Fibroblast of lung (primary cell): ENCODE measurements at places on chromosomes 4 and X.

DNA sequence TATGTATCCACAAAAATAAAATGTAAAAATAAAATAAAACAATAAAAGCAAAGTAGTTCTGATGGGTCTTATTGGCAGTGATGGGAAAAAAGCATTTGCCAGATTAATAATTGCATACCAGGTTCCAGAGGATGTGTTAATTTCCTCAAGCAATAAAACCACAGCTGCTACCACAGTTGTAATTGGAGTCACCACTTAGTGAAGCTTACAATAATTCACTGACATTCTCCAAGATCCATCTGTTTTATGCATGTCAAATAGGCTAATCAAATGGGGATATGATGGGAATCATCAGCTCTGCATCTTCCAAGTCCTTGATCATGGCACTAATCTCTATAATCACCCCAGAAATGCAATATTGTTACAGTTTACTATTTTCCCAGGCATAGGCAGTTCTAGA lies 123.5 kb upstream of the EMCN start:
- DNase-seq = no peak

- DNase-seq = no peak
Measured at GRCh38 chrX:7068939-7069367, 78.6 kb upstream of the STS start.

DNA sequence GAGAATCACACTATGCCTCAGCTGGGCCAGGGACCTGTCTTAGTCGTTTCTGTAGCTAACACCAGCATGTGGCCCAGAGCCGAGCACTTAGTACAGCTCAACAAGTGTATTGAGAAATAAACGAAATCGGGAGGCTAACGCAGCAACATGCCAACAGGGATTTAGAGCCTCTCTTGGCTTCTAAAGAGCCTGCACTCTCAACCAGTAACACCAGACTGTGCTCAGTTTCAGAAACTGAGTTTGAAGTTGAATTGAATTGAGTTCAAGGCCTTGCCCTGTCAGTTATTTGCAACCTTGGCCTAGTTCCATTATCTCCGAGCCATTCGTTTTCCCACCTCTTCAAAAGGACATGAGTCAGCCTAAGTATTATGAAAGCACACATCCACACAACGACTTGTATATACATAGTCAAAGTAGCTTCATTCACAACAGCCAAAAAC lies 71.3 kb upstream of the LDB2 start:
- peak; percentile 64 for DNase-seq

- DNase-seq = no peak
Measured at GRCh38 chrX:87900320-87900908, 382.8 kb downstream of the KLHL4 start.

DNA sequence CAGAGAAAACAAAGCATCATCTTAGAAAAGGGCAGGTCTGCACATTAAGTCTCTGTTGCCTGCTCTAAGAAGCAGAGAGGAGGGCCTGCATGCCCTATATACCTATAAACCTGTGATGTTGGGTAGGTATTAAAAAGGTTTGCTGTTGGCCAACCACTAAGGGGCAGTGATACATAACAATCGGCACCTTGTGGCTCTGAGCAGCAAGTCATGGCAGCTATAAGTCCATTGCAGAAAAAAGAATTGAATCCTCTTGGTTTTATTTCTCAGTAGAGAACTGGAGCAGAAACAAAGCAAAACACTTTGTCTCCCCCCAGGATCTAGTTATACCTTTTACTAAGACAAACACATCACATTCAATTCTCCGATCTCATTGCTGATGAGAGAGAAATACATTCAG lies 1364.4 kb downstream of the STIM2 start:
- DNase-seq = peak; percentile 27

DNA sequence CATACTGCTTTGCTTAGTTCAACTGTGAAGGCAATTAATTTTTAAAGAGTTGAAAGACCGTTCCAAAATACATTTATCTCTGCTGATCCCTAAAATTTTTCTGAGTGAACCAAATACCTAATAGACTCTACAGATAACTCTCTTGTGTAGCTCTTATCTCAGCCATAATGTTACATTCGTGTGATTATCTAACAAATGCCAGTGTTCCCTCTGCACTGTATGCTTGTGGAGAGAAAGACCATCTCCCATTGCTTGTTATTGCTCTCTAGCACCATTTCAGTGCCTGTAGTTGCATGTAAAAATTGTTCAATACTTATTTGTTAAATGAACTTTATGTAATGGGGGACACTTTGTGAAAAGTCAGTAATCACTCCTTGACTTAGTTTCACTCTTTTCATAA lies 81.3 kb upstream of the ATOH1 start:
- no peak for DNase-seq

DNA sequence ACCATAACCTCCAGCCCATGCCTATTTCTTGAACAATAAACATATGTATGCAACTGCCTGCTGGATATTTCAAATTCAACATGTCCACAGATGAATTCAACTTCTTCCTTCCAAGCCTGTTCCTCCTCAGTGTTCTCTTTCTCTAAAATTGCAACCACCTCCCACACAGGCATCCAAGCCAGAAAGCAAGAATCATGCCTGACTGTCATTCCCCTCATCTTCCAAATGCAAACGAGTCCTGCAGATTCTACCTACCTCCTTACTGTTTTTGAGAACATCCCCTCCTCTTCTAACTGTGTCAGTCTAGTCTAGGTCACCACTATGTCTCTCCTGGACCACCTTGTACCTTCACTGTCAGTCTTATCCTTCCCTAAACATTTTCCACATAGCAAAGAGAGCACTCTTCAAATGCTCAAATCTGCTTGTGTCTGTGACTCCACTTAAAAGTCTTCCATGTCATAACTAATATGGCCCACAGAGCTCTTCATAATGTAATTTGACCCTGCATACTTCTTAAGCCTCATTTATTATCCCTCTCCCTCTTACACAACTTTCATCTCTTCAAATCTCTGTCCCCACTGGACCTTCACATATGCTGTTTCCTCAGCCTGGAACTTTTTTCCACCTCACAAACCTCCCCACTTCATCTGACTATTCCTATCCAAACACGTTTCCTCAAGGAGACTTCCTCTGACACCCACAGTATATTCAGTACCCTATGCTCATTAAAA lies 25.7 kb downstream of the MAPK10 start:
- no peak for DNase-seq

GRCh38 chr4:1547856-1548826 lies 136.0 kb downstream of the FAM53A start:
- no peak for DNase-seq

DNA sequence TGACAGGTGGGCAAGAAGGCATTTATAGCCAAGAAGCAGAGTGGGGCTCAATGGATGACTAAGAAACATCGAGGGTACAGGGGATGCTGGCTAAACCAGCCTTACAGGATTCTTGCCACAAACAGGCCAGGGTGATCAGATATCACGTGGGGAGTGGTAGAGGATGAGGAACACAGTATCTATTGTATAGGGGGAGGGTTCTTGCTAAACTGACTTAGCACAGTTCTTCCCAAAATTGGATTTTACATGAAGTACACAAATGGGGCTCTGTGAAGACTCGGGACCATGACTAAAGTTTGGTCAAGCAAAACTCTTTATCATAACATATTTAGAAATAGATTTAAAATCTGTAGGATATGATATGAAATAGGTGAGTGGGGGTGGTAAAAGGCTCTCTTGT lies 144.0 kb upstream of the ATOH1 start:
- no peak for DNase-seq

- no peak for DNase-seq
Measured at GRCh38 chrX:68286076-68286475, 147.2 kb downstream of the OPHN1 start.

DNA sequence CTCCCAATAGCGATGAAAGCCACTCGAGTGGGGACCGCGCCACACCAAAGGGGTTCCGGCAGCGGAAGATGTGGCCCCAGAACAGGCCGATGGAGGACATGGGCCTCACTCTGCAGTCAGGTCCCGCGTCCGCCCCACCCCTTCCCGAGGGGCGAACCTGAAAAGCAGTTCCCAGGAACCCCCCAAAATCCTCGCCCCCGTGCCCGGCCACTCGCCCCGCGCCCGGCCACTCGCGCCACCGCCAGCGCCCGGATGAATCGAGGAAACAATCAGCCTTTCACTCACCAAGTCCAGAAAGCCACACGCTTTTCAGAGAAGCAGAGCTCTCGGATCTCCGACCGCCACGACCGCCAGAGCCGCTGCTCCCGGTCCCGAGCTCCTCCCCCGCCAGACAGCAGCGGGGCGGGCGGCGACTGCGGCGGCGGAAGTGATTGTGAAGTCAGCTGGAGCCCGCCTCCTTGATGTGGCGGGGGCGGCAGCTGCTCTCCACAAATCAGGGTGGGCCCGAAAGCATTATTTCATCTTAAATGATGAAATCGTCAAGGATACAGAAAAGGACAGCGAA lies at the start of gene PJA1:
PJA1 (minus strand) TSS at position 367 of the 565 bp plus-strand sequence. CDS start 2,380 bp downstream, outside the sequence.
- DNase-seq = peak; percentile 71

GRCh38 chrX:117607561-117607960 lies 509.0 kb downstream of the KLHL13 start:
- no peak for DNase-seq

- peak; percentile 24 for DNase-seq
Measured at GRCh38 chrX:109886122-109886761, 116.7 kb upstream of the TMEM164 start.

DNA sequence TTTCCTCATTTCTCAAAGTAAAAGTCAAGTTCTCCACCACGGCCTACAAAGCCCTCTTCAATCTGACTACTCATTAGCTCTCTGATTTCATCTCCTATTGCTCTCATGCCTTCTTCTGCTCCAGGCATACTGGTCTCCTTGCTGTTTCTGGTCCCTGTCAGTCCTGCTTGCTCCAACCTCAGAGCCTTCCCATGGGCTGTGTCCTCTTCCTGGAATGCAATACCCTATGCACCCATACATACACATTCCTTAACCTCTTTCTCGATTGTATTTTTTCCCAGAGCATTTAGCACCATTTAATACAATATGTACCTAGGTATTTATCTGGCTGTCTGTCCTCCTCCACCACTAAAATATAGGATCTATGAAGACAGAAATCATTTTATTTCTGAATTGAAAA lies 385.2 kb downstream of the GASK1B start:
- no peak for DNase-seq

DNA sequence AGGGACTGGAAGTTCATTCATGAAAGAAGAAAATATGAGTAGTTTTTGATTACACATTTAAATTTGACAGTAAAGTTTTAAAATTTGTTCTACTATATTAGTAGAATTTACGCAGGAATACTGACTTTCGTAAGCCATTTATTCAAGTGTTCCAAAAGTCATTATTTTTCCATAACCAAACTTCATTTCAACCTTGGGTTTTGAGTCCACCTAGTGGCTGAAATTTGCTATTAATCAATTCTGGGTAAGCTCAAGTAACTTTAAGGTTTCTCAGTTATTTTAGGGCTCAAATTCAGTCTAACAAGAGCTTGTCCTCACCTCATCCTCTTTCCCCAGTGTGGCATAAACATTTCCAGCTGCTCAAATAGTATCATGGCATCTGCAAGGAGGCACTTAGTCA lies 175.4 kb downstream of the SH3BGRL start:
- peak; percentile 6 for DNase-seq

DNA sequence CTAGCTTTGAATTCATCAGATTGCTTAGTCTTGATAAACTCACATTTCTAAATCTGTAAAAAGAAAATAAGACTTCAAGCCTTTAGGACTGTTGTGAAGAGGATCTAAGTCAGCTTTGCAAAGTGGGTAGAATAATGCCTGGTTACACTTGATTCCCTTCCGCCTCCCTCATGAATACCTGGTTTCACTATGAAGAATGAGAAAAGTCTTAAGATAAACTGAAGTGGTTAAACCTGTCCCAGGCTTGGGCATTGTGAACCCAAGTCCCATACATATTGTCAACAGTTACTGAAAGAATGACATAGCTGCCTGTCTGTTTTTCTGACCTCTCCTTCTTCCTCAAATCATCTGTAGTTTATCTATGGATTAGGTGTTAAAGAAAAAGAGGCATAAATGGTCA lies 16.7 kb upstream of the GBA3 start:
- DNase-seq = no peak

GRCh38 chrX:12970691-12971202 lies 4.2 kb upstream of the TMSB4X start:
- peak; percentile 68 for DNase-seq

DNA sequence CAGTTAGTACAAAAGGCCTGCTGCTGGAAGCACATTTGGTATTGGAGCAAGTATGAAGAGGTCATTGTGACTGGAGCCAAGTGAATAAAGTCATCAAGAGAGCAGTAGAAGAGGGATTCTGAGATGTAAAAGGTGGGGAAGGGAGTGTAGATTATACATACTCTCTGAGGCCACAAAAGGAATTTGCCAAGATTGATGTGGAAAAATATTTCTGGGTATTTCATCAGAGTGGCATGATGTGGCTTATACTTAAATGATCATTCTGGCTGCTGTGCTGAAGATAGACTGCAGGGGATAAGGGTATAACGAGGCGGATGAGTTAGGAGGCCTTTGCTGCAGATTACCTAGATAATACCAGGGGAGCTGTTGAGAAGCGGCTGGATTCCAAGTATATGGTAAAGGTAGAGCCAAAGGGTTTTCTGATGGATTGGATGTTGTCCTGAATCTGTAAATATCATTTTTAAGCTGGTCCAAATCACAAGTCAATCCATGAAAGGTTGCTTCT lies 231.8 kb upstream of the AGA start:
- peak; percentile 50 for DNase-seq

DNA sequence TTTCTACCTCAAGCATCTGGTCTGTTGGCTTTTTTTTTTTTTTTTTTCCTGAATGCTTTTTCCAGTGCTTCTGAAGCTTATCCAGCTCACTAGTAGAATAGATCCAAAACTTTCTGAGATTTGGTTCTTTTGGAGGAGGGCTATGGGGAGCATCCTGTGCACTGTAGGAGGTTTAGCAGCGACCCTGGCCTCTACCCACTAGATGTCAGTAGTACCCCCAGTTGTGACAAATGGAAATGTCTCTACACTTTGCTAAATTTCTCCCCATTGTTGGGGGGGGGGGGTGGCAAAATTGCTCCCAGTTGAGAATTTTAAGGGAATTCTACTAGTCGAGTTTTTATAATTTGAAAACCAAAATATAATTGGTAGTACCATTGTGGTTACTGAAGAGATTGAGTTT lies 23.0 kb upstream of the PPA2 start:
- no peak for DNase-seq

- DNase-seq = peak; percentile 51
Measured at GRCh38 chr4:176377780-176378179, 58.0 kb downstream of the SPCS3 start.

- DNase-seq = peak; percentile 17
Measured at GRCh38 chr4:185323606-185324005, 72.1 kb downstream of the LRP2BP start.

DNA sequence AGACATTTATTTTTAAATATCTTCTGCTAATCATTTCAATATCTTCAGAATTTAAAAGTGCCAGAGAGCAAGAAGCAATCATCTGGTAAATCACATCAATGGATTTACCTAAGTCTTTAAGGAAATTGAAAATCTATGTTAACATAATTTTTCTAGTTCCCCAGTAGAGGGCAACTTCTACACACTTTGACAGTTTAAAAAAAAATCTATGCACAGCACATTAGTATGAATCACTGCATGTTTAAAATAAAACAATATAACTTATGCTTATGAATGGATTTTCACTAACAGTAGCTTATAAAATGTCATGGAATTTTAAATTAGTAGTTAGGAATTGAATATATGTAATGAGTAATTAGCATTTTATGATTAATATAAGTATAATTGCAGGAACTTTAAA lies 126.5 kb downstream of the REELD1 start:
- peak; percentile 59 for DNase-seq

GRCh38 chr4:67687636-67688035 lies 13.3 kb downstream of the UBA6 start:
- DNase-seq = peak; percentile 47
